ENCODE measurements at places on chromosomes 13 and 19.

- no peak for DNase-seq
Observed at GRCh38 chr19:38846097-38846496, 3.7 kb downstream of the HNRNPL start.

DNA sequence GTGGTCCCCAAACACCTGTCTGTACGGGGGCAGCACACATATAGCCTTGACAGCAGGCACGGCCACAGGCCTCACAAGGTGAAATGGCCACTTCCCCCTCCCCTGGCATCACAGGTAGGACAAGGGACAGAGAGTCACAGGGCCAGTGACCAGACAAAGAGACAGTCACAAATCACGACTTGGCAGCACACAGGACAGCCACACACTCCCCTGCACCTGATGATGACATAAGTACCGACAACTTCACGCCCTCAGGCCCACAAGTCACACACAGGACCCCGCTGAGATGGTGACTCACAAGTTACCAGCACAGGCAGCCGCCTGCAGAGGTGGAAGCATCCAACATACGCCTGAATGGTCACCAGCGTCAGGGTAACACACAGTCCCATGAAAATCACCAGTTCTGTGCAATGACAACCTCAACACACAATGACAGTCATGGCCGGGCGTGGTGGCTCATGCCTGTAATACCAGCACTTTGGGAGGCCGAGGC lies 16.5 kb downstream of the TYK2 start:
- no peak for DNase-seq

- peak; percentile 88 for DNase-seq
Observed at GRCh38 chr13:114099918-114100445, 32.4 kb downstream of the RASA3 start.

- no peak for DNase-seq
Observed at GRCh38 chr19:38024992-38025908, 118.2 kb downstream of the SIPA1L3 start.

DNA sequence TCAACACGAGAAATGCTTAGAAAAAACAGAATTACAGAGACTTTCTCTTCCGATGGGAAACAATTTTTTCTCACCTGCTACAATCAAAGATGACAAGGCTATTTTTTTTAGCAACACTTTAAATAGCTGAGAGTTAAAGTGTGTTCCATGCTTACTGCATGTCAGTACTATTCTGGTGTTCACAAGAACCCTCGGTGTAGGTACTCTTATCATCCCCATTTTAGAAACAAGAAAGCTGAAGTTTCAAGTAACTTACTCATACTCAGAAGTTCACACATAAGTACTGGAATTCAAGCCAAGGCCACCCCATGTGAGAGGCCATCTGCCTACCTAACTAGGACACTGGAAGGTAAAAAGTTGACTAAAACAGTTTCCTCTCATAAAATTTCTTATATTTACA lies 9.0 kb upstream of the TNFRSF19 start:
- DNase-seq = no peak

DNA sequence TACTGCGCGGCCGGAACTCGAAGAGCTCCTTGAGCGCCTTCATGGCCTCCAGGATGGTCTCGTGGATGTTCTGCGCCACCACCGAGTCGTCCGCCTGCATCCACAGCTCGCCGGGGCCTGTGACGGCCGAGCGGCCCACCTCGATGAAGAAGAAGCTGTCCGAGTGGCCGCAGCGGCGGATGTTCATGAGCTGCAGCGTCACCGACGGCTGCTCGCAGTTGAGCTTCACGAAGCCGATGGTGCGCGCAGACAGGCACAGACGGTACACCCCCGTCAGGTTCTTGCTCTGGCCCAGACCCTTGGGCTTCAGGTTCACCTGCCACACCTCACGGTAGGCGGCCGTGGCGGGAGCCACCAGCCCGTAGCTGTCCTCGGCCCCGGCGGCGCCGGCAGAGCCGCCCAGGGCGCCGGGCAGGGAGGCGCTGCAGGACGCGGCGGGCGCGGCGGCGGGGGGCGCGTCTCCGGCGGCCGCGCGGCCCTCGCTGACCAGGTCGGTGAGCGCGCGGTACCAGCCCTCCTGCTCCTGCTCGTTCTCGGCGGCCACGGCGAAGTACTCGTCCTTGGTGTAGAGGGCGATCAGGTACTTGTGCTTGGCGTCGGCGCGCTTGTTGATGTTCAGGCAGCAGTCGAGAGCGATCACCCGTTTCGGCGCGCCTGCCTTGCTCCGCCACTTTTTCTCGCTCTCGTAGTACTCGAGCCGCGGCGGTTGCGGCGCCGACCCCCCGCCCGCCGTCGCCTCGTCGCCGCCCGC lies 1.1 kb downstream of the IRS2 start:
- peak; percentile 90 for DNase-seq

DNA sequence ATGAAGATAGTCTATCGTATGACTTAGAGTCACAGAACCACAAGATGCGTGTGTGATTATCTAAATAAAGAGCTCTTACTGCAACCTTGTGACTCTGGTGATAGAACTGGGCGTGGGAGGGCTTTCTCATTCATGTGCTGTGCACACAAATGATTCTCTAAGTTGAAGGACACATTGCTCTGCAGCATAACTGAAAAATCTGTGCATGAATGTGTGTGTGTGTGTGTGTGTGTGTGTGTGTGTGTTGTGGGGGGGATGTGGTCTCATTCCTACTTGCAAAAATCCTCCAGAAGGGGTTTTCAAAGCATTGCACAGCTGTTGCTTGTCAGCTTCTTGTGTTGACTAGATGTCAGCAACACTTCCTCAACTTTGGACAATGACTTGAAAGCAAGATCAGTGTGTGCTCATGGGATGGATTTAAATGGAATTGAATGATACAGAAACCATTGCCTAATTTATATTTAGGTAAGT lies 22.4 kb downstream of the LRCH1 start:
- DNase-seq = no peak

- peak; percentile 92 for DNase-seq
Observed at GRCh38 chr19:44776402-44777096, 1.1 kb upstream of the CBLC start.

GRCh38 chr19:11496391-11497163 lies 9.1 kb downstream of the ZNF653 start:
- peak; percentile 91 for DNase-seq

- DNase-seq = no peak
Observed at GRCh38 chr19:925087-925525, 729 bp upstream of the ARID3A start.

- no peak for DNase-seq
Observed at GRCh38 chr13:107817647-107818287, 397.6 kb downstream of the LIG4 start.
